ENCODE measurements at places on chromosomes 11 and 22.

DNA sequence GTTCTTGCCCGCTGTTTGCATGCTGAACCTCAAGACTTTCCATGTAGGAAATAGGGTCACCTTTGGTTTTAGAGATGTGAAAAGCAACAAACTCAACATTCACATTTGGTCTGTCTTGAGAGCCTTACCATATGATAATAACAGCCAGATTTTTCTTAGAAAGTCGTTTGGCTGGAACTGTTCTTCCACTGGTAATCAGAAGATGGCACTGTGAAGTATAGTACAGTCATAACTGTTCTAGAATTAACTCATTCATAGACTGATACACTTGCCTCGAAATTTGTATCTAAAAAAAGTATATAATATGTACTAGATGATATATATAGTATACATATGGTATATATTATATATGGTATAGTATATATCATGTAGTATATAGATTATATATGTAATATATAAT, 12.3 kb downstream of the LUZP2 start:
- DNase-seq: no peak

GRCh38 chr22:40660730-40661129, 18.6 kb upstream of the MCHR1 start:
- no peak for DNase-seq

DNA sequence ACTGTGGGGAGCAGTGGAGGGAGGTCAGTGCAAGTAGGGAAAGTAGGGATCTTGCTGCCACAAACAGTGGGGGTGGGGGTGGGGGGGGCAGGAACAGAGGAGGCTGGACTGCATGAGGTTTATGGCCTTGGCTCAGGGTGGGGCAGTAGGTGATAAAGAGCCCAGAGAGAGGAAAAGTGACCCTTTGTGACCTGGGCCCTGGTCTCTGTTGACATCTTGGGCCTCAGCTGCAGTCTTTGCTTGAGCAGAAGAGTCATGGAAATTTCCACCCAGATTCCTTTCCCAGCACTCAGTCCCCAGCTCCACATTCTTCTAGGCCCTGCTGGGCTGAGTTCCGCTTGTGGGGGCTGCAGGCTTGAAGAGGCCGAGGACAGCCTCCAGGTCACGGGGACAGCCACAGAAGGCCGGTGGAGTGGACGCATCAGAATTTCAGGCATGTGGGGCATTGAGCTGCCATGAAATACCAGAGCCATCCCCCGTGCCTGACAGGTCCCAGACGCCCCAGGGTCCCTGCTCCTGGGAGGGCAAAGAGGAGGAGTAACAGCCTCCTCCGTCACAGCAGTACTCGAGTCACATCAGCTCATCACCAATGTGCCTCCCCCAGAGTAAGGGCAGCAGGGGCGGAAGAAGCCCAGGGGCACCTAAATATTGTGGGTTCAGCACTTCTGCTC, 9.7 kb upstream of the MALAT1 start:
- DNase-seq: no peak

DNA sequence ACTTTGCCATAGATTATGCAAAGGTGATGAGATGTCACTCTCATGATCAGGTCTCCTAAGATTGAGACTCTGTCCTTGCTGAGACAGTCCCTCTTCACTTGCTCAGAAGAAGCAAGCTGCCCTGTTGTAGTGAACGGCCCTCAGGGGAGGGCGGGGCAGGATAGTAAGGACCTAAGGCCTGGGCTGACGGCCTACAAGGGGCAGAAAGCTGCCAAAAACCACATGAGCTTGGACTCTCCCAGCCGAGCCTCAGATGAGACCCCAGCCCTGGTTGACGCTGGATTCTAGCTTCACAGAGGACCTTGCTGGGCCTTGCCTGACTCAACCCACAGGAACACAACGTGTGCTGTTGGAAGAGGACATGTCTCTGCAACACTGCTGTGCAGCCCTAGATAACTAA, 1182.5 kb downstream of the TBC1D22A start:
- no peak for DNase-seq

- DNase-seq: no peak
These were observed 379.8 kb downstream of the SOX6 start for GRCh38 chr11:15976433-15977045.

- DNase-seq: no peak
These were observed 498.1 kb downstream of the TBC1D22A start for GRCh38 chr22:47260551-47260950.
